ENCODE measurements at places on chromosomes 7 and 10.

- no peak for DNase-seq
Observed at GRCh38 chr10:1419796-1420610, 317.3 kb downstream of the ADARB2 start.

DNA sequence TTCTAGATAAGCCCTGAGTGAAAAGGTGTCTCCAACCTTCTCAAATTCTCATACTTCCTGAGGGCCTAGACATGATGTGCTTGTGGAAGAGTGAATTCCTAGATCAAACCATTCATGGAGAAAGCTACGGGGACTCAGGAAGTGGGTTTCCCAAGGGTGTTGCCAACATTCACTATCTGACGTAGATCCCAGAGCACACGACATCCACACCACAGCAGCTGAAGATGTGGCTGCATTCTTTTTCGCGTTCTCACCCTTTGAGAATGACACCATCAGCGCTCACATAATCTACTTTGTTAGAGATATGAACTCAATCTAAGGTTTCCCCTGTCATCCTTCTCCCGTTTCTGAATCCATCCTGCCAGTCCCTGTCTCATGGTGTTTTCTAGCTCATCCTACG lies 290.8 kb downstream of the DNAJB6 start:
- no peak for DNase-seq

DNA sequence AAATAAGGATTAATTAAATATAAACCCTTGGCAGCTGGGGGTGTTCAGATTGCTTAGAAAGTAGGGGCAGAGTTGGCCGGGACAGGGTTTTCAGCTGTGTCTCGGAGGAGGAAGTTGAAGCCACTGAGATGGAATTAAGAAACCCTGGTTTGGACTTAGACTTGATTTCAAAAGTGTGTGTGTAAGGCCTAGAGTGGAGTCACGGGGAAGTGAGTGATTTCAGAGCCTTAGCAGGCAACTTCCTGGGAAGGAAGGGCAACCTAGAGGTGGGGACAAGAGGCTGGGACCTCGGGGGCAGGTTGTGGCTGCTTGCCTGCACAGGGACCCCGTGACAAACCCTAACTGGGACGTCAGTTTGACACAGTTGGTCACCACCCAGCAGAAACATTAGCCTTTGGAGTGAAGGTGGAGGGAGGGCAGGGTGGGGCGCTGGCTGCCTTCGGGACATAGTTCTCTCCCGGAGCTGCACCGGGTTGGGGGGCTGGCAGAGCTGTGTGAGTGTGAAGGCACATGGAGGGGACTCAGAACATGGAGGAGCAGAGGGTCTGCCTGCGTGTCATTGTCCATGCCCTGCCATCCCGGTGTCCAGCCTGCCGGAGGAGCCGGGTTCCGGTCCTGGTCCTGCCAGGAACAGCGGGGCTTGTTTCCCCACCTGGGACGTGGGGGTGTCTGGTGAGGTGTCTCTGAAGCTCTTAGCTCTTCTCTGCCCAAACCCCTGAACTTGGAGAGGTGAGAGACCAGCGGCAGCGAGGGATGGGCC lies 1.8 kb downstream of the BRI3 start:
- no peak for DNase-seq

DNA sequence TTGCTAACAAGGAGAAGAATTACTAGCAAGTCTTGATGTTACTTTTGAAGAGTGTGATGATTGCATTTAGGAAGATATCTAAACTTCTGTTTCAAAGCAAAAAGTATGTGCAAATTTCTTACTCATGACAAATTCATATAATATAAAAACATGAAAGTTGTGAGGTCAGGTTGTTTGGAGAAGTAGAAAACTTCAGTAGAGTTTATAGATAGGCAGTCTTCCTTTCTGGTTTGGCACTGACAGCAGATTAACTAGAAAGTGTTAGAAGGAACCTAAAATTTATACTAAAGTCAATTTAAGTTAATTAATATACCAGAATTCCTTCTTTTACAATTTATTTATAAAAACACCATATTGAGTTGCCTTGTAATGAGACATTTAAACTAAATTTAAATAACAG lies 16.9 kb downstream of the PTEN start:
- DNase-seq = no peak

DNA sequence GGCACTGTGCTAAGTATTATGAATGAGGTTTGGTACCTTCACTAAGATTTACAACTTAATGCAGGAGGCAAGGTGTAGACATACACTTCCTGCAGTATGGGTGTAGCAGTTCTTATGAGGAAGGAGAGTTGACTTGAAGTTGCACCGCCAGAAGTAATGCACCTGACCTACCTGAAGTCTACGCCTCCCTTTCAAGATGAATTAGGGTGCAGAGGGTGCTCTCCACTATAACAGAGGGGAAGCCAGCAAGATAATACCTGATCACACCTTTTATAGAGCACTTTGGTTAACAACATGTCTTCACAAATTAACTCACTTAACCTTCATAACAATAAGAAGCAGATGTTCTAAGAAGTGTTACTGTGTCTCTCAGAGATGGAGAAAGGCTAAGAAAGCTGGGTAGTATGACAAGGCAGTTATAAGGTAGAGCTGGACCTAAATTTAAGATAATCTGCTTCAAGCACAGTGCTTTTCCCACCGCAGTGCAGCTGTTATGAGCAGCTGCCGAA lies 552 bp upstream of the RAB18 start:
- DNase-seq = no peak

GRCh38 chr10:73344269-73344668 lies 14.4 kb downstream of the CFAP70 start:
- DNase-seq = no peak

DNA sequence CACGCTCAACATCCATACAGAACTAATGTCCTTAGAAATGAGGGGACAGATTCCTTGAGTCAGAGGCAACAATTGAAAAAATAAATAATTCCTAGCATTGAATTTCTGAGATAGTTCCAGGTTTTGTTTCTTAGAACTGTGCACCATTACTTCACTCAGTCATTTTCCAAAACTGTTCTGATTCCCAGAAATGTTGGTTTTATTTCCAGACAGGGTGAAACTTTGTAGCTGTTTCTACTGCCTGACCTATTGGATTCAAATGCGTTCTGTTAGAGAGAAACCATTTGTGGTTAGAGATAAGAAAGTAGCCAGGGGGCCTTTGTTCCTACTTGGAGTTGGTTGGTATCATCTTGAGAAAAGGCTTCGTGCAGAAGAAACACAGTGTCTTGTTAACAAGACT lies 8.1 kb upstream of the DEPP1 start:
- DNase-seq = no peak

DNA sequence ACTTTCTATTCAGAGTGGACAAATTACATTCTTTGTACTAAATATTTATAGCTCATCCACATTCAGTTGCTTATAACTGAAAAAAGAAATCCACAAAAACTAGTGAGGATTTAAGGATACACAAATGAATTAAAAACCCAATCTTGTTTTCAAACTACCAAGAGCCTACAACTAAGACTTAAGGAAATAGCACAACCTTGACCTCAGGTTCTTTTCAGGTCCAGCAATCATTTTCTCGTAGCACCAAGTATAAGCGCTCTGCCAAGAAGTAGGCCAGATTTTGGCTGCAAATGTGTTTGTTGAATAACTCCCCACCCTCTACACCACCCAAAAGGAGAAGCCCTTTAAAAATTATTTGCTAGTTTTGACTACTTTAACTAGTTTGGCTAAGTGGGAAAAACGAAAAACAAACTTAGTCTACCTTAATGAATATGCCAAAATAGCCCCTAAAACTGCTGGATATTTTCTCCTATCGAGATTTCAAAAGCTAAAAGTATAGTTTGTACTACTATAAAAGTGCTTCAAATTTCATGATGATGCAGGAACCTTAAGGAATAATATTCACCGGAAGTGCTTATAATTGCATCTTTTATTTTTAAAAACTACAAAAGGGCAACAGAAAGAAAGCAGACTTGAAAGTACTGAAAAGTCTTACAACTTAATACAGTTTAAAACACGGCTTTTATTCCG lies 2.7 kb upstream of the KMT2E start:
- no peak for DNase-seq

GRCh38 chr10:113230011-113230610 lies 280.1 kb downstream of the TCF7L2 start:
- DNase-seq = no peak

GRCh38 chr10:71126432-71126831 lies 85.9 kb upstream of the UNC5B start:
- DNase-seq = no peak

DNA sequence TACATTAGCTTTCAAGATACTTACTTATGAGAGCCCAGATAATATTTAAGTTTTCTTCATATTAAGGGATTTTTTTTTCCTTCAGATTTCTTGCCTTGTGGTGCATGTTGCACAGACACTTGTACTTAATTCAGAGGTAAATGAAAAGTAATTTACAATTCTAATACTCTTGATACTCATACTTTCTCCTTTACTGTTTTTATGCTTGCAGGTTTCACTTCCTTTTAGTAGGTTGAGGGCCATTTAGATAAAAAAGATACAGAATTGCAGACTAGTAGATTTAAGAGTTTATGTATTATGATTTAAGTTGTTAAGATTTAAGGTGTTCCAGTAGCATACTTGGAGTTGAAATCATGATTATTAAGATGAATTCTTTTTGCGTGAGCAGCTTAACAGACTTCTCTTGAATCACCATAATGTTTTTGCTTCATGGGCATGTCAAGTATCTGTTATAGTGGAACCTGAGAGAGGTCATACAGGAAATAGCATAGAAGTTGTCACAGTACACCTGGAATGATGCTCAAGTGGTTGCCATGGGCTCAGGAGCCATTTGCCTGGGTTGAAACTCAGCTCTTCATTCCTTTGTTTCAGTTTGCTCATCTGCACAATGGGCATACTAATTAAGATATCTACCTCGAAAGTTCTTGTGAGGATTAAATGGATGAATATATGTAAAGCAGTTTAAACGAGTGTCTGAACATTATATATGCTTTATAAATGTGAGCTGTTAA lies 174.8 kb upstream of the PRPS1L1 start:
- DNase-seq = no peak

- DNase-seq = no peak
Observed at GRCh38 chr10:129102906-129103693, 363.9 kb upstream of the MGMT start.

- no peak for DNase-seq
Observed at GRCh38 chr10:127570036-127570435, 20.9 kb downstream of the NPS start.

GRCh38 chr10:77564731-77565589 lies 72.6 kb downstream of the KCNMA1 start:
- DNase-seq = no peak

DNA sequence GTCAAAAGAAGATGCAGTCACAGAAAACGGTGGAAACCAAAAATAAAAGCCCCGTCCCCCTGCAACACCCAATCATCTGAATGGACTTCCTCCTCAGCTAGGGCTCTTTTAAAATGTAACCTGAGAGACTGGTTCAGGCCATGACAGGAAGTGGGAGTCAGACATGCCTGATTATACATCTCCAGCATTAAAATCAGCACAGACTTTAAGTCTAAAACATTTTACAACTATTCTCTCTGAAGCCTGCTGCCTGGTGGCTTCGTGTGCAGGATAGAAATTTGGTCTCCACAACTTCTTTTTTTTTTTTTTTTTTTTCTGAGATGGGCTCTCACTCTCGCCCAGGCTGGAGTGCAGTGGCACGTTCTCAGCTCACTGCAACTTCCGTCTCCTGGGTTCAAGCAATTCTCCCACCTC lies 30.3 kb downstream of the HACD1 start:
- DNase-seq = no peak

DNA sequence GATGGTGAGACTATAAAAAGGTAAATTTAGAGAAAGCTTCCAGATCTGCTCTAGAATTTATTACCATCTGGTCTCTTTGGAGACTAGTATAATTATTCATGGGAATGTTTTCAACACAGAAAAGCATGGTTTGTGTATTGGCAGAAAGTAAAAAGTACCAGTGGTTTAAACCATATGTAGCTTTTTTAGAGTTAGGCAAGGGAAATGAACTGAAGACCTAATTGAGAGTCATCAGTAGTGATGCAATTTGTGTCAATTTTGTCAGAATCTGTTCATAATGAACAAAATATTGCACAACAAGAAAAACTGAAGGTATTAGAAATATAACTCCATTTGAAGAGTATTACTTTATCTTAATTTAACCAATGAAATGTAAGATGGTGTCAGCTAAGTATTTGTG lies 181.4 kb downstream of the ADK start:
- no peak for DNase-seq

GRCh38 chr7:87473986-87474385 lies 1.5 kb downstream of the ABCB4 start:
- DNase-seq = no peak

DNA sequence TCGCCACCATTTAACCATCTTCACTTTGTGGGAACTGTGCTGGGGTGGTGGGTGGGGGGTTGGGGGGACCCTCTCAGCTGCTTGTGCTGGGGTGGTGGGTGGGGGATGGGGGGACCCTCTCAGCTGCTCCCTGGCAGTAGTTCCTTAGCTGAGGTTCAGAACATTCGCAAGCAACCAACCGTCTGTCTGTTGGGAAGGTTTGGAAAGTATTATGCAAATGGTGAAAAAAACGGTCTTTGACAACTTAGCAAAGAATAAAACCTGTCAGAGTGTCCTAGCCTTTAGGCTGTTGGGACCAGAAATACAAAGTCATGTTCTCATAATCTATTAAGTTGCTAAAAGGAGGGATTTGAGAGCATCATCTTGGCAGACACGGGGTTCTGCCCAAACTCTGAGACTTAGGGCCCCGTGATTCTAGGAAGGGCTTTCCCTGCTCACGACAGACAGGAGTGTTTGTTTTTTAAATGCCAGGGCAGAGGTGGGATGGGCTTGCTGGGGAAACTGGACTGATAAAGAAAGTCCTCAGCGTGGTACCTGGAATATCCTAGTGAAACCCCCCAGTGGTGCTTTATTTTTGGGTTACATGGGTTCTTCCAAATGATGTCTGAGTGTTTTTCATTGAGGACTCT lies 14.1 kb upstream of the SRGN start:
- DNase-seq = no peak

DNA sequence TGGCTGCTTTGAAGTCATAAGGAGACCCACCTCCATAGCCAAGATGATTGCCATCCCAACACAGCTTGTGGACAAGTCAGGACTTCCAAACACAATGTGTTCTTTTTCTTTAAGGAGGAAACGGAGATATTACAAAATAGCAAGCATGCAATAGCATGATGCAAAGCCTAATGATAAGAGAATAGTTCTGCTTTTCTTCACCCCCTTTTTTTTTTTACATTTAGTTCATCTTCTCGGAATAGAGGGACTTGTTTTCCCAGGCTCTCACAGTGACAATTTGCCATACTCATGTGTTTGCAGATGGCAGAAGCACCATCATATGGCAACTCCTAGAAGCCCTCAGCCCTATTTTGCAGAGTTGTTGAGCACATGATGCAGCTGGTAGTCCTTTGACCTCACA lies 119.8 kb downstream of the ITGB8 start:
- no peak for DNase-seq

GRCh38 chr7:135682191-135682590 lies 19.9 kb downstream of the STMP1 start:
- DNase-seq = no peak

DNA sequence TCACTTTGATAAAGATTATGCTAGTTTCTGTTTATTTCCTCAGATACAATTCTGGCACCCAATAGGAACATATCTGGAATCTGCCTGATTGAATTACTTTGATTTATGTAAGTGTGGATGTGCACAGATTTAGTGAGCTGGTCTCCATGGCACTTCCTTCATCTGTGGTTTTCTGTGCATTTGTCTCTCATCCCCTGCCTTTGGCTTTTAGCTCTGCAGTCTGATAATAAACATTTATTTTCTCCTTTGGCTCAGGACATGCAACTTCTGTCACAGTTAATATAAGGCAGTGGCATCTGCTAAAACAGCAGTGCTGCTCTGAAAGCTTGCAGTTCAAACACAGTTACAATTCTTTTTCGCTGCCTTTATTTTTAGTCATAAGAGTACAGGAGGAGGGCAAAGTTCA lies 273.7 kb upstream of the CHRM2 start:
- no peak for DNase-seq

- DNase-seq = no peak
Observed at GRCh38 chr10:75295868-75296441, 60.2 kb upstream of the COMTD1 start.
